Neural crest cell (in vitro differentiated cells): ENCODE measurements at places on chromosomes 5 and 9. TPM values are rescaled to one million over a fixed set of nuclear protein-coding genes. Genes with fewer than 3 reads are reported as not detected.
A peak's percentile ranks its signal among the peaks of the same experiment; 100 is the strongest.

DNA sequence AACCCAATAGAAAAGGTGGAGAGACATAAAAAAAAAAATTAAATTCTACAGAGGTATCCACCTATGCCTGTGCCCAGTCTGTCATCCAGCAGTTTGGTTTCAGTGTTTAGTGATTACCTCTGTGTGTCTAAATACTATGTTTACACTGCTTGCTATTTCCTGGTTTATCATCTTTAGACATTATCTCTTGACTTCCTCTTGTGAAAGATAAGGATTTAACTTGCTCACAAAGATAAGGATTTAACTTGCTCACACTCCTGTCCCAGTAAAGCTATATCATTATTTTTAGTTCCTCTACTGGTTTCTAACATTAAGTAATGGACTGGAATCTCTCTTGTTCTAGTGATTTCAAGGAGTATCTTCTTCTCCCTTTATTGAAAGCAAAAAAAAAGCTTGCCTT is 53.9 kb upstream of the ZFR start:
- DNase-seq: no peak

DNA sequence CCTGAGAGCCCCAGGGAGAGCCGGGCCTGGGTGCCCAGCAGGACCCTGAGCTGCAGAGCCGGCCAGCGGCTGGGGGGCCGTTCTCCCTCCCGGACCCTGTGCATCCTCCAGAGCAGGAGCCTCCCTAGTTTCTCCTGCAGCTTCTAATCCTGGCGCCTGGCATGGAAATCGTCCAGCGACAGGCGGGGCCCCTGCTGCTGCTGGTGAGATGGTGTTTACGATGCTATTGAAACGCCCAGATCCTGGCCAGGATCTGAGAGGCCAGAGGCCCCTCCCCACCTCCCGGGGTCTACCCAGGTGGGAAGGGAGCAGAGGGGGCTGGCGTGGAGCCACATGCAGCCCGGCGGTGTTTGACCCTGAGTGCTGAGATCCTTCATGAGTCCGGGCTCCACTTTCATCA is 38.2 kb upstream of the CEP72 start:
- DNase-seq: no peak

DNA sequence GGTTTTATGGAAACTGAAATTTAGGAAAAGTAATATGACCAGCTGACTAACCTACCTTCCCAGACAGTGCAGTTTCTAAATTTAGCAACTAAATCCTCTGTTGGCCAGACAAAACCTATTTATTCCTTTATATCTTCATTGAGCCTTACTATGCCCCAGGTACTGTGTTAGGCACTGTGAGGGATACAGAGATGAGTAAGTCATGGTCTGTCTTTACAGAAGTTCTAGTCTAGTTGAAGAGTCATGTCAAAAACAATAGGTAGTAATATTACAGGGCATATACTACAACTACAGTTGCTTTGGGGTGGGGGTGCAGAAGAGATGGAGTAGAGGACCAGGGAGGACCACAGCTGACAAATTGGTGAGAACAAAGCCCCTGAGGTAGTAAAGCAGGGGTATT is 42.8 kb downstream of the FBXO38 start:
- no peak for DNase-seq

DNA sequence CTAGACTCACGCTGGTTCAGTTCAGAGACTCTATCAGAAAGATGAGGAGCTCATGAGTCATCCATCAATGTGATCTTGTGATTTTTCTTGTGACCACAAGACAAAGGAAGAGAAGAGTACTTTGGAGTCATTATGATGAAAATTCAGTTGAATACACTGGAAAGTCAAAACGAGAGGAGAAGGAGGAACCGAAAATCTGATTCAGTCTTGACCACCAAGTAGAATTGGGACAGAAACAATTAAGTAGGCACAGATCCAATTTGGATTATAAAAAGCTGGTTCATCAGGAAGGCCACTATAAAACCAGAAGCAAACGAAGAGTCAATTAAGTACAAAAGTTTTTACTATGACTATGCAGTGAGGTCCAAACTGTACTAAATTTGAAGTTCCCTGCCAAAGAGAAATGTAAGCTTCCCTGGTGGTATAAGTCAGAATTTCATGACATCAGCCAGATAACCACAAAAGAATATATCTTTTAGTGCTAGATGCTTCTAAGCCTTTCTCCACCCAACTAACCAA is 90.9 kb downstream of the THBS4 start:
- DNase-seq: no peak

DNA sequence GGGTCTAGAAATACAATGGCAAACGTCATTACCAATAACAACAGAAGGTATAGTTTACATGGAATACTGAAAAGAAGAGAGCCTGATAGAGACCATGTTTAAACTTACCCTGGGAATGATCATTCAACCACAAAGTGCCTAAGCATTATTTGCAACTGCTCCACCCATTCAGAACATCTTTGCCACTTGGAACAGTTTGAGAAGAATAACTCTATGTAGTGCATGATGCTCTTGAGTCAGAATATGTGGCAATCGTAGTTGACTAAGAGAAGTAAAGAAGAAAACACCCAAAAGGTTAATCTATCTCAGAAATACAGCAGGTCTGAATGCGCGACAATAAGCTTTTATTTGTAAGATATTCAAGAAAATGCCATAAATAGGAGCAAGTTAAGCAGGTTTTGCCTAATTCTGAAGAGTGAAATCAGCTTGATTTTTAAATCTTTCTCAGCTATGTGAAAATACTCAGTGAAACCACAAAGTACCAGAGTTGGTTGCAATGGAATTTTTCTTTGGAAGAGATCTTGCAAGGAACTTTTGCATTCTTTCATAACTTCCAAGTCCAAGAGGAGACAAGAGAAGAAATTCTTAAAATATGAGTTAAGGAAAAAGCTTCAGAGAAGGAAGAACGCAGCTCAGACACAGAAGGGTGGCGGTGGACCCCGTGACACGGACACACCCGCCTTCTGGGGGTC is 64.3 kb downstream of the HABP4 start:
- no peak for DNase-seq

GRCh38 chr5:7728076-7728475 is 122.9 kb downstream of the CFAP90 start:
- no peak for DNase-seq

GRCh38 chr5:117999939-118000549 is 988.3 kb downstream of the DTWD2 start:
- no peak for DNase-seq

GRCh38 chr9:129696944-129697655 is 31.7 kb downstream of the PRRX2 start:
- peak; percentile 14 for DNase-seq

DNA sequence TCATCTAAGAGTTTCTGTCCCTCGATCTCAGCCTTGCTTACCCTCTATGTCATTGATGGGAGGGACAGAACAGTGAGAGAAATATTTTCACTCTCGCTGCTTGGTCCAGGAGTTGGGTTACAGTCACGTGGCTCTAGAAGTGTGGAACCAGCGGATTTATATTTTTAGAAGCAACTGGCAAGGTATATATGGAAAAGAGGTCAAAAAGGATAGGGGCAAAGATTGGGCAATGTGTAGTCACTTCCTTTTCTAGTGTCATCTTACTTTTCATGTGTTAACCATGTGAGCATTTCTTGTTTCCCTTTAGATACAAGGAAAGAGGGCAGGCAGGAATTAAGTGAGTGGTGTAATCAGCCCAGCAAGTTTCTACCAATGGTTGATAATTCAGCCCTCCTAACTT is 111.5 kb upstream of the ZNF366 start:
- no peak for DNase-seq

GRCh38 chr9:130886981-130887380 is 9.6 kb downstream of the QRFP start:
- no peak for DNase-seq

DNA sequence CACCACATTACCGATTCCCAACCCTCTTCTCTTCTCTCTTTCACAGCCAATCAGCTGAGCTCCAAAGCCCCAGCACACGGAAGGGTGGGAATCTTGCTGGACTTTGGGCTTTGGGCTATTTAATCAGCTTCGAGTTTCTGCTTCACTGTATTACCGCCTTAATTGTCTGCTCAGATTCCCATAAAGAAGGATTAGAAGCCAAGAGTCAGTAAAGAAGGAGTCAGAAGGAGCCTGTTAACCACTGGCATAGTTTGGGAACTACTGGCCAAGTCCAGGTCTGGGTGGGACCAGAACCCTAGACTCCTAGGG is 4.4 kb downstream of the SPRY4 start:
- DNase-seq: no peak

DNA sequence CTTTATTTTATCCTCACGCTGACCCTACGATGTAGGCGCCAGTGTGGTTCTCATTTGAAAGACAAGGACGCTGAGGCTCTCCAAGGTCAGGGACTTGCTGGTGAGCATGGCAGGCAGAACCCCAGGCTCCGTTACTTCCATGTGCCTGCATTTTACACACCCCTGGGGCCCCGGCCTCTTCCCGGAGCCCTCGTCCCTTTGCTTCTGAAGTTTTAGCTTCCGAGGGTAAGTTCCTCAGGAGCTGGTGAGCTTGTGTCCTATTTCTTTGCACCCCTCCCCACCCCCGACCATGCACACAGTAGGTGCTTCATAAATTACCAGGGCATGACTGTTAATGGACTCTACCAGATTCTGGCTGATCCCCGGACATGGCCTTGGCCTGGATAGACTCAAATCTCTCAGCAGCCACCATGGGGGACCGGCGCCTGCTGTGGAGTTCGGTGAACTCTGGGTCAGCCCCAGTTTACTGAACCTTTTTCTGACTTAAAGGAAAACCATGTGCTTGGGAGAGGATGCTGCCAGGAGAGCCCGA is 59.3 kb upstream of the RNU6ATAC start:
- no peak for DNase-seq

GRCh38 chr5:80255431-80255810 is 427 bp downstream of the SERINC5 start:
- peak; percentile 53 for DNase-seq

DNA sequence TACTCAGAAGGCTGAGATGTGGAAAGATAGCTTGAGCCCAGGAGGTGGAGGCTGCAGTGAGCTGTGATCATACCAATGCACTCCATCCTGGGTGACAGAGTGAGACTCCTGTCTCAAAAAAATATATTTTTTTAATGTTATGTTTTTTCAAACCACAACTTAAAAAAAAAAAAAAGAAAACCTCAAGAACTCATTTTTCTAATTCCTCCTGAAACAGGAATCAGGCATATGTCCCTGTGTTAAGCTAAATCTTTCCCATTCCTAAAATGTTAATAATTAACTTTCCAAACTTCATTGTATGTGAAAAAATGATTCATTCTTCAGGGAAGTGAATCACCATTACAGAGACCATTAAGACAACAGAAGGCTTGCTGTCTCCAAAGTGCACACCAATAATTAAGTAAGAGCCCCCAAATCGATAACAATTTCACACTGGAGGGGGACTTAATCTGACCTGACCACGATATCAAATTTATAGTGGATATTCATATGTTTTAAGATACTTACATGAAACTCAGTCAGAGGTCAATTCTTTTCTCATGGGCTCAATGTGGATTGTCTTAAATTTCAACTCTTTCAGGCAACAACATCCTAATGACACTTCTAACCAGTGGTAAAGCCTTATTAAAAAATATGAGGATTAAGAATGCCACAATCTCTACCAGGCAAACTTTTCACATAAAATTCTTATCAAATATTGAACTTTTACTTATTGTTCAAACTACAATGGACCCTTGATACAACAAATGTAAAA is 5.2 kb downstream of the CEMIP2 start:
- DNase-seq: no peak

DNA sequence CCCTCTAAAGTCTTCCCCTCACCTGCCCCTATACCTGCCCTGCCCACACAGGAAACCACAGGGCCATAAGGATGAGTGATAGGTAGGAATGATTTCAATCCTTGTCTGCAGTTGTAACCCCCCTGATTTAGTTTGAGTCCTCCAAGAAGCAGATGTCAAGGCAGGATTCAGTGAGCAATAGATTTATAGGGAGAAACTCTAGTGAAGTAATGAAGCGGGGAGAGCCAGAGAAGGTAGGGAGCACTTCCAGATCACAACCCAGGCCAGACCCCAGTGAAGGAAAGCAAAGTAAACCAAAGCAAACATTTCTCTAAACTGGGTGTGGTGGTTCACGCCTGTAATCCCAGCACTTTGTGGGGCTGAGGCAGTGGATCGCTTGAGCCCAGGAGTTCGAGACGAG is 22.4 kb downstream of the ENC1 start:
- DNase-seq: no peak

- peak; percentile 23 for DNase-seq
Observed at GRCh38 chr9:14768405-14769229, 46.1 kb upstream of the CER1 start.

Gene LEAP2
- 2.9 and 3.1 TPM in 2 replicates for total RNA-seq

Gene TMEM252
- total RNA-seq: not detected in 2 replicates

Gene HCN1
- 1.0 and 1.2 TPM in 2 replicates for total RNA-seq

Gene ELOVL7
- total RNA-seq: 0.42 and 0.96 TPM in 2 replicates

Gene TPD52L3
- not detected in 2 replicates for total RNA-seq

Gene DBH
- total RNA-seq: 0.59 and 0.75 TPM in 2 replicates

Gene FGF10
- 3.8 and 4.5 TPM in 2 replicates for total RNA-seq

Gene NPDC1
- 54.7 and 61.1 TPM in 2 replicates for total RNA-seq

Gene PPP3R2
- not detected in 2 replicates for total RNA-seq

Gene IL31RA
- not detected in 2 replicates for total RNA-seq

Gene ACOT12
- not detected in 2 replicates for total RNA-seq
